ENCODE measurements at places on chromosomes 6 and 20.

GRCh38 chr6:166275714-166276166 is 32.5 kb downstream of the PRR18 start:
- DNase-seq: peak; percentile 77

DNA sequence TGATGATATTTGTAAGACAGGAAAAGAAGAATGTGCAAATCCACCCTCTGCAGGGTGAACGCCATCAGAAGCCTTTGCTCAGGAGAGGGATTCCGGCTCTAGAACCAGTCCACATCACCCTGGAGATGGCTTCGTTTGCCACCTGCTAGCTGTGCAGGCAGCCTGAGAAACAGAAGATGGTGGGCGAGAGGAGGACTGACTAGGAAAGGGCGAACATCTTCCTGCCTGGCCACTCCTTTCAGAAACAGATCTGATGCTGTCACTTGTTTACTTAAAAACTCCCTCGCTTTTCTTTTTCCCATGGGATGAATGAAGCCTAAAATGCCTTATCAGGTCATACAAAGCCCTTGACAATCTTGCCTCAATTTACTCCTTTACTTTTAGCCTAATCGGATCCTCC is 1.2 kb downstream of the PTPRA start:
- DNase-seq: no peak

GRCh38 chr20:47995661-47996060 is 210.4 kb upstream of the SULF2 start:
- DNase-seq: no peak

DNA sequence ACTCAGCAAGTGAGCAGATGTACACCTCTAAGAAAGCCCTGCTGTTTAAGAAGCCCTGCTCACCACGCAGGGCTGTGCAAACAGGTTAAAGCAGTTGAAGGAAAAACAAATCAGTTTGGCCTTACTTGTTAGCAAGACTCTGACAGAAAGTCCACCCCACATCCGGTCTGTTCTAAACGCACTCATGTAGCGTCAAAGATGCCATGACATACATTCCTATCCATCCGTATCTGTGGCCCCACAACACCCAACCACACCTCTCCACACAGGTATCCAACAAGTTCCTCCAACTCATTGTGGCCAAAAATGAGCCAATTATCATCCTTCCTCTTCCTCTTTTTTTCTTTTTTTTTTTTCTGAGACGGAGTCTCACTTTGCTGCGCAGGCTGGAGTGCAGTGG is 22.8 kb upstream of the RAB22A start:
- DNase-seq: no peak

DNA sequence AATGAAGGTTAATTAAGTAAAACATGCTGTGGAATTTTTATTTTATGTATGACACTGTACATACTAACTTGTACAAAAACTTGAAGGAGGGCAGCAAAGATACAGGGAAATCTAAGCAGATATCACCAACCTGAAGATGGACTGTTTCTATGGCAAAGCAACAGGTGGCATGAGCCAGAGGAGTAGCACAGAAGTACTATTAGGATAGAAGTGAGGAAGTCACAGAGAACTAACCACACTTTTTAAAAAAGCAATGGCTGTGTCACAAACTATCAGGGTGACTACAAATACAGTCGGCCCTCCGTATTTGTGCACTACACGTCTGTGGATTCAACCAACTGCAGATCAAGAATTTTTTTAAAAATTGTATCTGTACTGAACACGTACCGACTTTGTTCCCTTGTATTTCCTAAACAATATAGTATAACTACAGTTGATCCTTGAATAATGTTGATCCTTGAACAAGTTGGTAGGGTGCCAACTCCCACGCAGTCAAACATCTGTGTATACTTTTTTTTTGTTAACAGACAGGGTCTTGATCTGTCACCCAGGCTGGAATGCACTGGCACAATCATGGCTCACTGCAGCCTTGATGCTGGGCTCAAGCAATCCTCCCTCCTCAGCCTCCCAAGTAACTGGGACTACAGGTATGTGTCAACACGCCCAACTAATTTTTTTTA is 61.0 kb downstream of the NUDT3 start:
- no peak for DNase-seq
